HT-29 (cell line): ENCODE measurements at places on chromosomes 4 and X.
A peak's percentile ranks its signal among the peaks of the same experiment; 100 is the strongest.

DNA sequence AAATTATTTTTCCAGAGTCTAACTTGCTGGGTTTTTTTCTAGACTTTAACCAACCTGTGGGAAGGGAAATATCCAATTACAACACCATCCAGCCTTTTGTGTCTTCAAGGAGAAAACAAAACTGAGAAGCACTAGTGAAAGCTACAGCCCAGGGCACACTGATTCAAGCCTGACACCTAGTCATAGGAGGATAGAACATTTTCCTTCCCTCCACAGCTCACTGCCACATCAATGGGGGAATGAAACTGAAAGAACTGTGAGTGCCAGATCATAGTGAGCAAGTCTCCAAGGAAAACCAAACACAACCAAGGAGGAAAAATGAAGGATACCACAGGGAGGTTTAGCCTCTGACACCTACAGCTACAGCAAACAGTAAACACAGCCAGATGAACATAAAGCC is 43.3 kb upstream of the MAGEA8 start:
- no peak for DNase-seq

DNA sequence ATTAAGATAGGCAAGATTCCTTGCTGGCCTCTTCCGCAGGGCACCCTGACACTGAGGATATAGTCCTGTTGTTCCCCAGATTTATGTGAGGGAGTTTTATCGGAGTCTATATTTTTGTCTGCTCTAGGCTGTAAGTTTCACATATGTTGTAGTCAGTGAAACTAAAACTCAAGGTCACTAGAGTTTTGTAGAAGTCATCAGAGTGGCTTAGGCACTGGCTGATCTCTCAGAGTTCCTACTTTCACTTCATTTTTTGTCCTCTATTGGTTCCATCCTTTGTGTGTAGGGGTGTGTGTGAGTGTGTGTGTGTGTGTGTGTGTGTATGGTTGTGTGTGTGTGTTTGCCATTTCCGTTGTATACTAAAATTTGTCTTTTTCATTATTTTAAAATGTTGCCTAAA is 577.5 kb downstream of the IQCM start:
- DNase-seq = no peak

DNA sequence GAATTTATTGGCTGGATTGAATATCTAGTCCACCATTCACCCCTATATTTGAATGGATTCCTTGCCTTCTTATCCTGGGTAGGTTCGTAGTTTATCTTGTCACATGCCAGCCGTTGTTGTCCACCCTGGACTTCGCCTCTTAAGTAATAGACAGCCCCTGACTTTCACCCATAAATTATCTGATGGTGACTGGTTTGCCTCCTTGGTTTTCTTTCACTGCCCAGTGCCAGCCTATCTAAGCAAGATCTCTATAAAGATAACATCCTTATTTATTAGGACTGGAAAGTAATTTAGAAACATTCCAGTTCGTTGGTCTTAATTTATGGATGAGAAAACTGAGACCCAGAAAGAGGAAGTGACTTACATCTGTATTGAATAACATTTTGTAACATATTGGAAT is 410.3 kb downstream of the RPA4 start:
- peak; percentile 39 for DNase-seq

DNA sequence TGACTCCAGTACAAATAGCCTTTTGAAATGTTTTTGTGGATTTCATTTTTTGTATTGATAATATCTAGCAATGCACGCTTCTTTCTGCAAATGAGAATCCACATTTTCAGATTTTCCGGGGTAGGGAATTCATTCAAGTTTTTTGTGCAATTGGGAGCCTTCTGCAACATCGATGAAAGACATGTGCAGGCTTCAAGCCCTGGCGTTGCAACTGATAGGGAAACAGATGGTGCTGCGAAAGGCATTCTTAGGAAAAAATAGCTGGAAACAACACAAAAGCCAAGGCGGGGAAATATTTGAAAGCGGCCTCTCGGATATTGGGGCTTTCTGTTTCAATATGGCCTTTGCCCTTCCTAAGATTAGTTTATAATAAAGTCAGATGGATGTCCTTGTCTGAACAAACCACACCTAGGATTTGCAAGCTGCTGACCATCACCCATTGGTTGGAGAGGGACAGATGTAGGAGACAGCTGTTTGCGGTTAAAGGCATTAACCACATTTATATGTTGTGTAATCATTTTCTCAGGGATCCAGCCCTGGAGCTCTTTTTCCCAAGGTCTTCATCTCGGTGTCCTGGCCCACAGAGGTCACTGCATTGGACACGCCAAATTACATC is 136.5 kb downstream of the PRKX start:
- no peak for DNase-seq

DNA sequence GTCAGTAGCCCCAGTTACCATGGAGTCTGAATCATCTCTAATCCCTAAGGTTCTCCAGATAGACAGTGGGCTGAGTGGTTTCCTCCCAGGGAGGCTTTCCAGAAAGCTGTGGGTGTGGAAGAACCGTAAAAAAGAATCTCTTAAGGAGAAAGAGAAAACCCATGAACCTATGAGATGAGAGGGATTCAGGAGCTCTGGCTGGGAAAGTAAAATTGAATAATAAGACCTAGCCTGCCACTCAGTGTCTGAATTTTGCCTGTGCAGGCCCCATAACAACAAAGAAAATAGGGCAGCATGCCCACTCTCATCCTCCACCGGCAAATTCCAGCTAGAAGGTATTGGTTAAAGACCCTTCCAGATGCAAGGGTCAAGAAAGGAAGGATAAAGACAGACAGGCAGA is 16.9 kb downstream of the AWAT2 start:
- DNase-seq = no peak

GRCh38 chr4:166386491-166387360 is 513.7 kb downstream of the TLL1 start:
- DNase-seq = no peak

GRCh38 chr4:40514497-40514951 is 115.1 kb downstream of the RBM47 start:
- DNase-seq = peak; percentile 91

DNA sequence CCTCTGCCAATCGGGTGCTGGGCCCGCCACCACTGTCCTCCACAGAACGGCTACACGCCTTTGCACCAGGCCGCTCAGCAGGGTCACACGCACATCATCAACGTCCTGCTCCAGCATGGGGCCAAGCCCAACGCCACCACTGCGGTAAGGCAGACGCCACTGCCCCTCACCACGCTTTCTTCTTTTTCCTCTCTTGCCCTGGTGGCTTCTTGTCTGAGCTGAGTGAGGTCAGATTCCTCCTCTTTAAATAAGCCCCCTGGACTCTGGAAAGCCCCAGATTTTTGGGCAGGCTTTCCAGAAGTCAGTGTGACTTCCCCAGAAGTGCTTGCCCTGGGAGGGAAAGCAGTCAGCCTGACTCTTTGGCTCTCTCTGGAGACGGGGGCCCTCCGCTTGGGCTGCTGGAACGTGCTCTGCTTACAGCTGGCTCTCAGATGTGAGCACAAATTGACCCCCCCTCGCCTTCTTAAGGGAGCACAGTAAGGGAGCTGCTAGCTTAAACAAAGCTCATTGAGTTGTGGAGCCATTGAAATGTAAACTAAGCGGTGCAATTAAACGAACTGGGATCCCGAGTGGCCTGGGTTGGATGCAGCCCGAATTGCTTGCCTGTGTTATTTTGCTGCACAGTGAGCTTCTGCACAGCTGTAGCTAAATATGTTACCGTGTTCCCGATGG is 243.1 kb downstream of the ANK2 start:
- no peak for DNase-seq
